Activated CD4-positive, alpha-beta T cell treated with anti-CD3 and anti-CD28 coated beads for 1 hour (primary cell): ENCODE measurements at places on chromosomes 1 and 21.

DNA sequence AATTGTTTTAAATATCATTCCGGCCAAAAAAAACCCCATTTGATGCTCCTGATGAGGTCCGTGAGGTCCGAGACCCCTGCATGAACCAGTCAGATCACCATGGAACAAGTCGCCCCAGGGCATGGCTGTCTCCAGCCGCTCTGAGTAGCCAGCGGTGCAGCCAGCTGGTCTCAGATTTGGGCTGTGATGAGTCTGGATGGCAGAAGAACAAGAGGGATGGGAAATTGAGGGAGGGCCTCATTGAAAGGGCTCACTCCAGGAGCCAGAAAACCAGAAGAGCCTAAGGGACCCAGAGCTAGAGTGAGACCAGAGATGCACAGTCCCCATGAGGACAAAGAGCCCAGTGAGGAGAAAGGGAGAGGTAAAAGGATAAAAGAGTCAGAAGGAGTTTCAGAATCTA is 174.0 kb downstream of the TOMM20 start:
- no peak for DNase-seq

GRCh38 chr1:33275195-33275594 is 18.9 kb downstream of the ZNF362 start:
- no peak for DNase-seq

- no peak for DNase-seq
Measured at GRCh38 chr1:56199956-56200355, 379.4 kb downstream of the PLPP3 start.

- no peak for DNase-seq
Measured at GRCh38 chr1:179026813-179027669, 1.3 kb downstream of the FAM20B start.

- DNase-seq, result no peak
Measured at GRCh38 chr1:219621047-219621786, 8.3 kb upstream of the ZC3H11B start.
